ENCODE measurements at places on chromosomes 7 and 10.

GRCh38 chr7:135842446-135843179 lies 94.0 kb upstream of the FAM180A start:
- no peak for DNase-seq

GRCh38 chr10:94890264-94891022 lies 48.0 kb upstream of the CYP2C9 start:
- no peak for DNase-seq

DNA sequence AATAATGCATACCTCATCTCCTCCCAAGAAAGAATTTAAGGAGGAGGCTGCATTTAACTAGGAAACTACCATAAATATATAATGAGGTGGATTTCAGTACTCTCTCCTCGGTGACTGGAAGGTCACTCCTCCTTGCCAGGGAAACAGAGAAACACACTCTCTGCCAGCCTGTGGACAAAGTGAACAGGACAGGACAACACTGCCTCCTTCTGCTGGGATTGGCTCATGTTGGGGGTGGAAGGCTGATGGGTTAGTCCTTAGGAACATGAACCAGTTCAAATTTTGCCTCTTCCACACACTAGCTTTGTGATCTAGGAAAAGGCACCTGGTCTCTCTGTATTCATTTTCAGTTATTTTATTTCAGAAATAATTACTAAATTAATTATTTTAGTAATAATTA lies 50.6 kb upstream of the STEAP4 start:
- DNase-seq = no peak

DNA sequence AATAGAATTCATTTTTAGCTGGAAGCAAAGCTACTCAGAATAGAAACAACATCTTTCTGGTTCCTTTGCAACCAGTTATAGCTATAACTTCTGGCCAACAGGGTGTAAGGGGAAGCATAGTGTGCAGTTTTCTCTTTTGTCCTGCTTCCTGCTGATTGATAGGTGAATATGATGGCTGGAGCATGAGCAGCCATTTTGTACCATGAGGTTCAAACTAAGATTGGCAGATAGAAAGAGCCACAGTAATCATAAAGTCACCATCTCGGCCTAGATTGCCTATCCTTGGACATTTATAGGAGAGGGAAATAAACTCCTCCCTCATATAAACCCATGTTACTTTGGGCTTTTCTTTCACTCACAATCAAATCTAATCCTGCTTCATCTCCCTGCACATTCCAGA lies 102.2 kb upstream of the FGFR2 start:
- DNase-seq = no peak

DNA sequence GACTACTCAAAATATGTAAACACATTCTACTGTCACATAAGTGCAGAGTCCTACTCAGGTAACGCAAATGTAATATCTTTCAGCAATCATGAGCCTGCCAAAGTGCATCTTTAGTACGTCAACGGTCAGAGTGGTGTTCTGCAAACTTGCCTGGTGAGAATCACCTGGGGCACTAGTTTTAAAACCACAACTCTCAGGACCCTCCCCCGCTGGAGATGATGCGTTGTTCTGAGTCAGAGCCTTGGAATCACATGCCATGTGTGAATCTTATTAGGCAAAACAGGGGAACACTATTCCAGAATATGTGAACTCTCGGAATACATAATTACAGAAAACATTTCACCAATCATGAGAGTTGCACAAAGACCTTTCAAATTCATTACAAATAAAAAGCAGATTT lies 115.7 kb downstream of the TPK1 start:
- DNase-seq = no peak

DNA sequence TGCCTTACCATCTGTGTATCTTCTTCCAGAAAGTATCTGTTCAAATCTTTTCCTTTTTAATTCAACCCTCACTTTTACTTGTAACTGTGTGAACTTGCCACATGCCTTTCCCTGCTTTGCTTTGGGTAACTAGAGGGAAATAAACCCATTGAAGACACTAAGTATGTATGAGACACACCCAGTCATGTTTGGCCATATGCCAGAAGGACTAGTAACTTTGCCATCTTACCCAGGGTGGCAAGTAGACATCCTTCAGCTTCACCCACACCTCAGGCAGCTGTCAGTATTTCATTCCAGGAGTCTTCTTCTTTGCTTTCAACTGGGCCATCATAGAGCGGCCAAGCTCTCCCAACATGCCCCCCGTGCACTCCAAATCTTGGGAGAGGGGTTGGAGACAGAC lies 323.1 kb downstream of the TNS3 start:
- no peak for DNase-seq

GRCh38 chr10:76961841-76962240 lies 675.8 kb downstream of the KCNMA1 start:
- no peak for DNase-seq

- DNase-seq = no peak
Observed at GRCh38 chr7:70751895-70752294, 380.0 kb upstream of the GALNT17 start.

- no peak for DNase-seq
Observed at GRCh38 chr10:46528675-46529615, 27.5 kb downstream of the GPRIN2 start.

- DNase-seq = no peak
Observed at GRCh38 chr7:91135300-91135699, 128.9 kb upstream of the FZD1 start.

GRCh38 chr7:128361411-128362379 lies at the start of gene PRRT4:
TSS of gene PRRT4 (minus strand) at chr7:128361690.
- no peak for DNase-seq

GRCh38 chr7:4726566-4726965 lies 44.5 kb downstream of the FOXK1 start:
- no peak for DNase-seq

GRCh38 chr10:132135053-132135872 lies 51.5 kb upstream of the DPYSL4 start:
- no peak for DNase-seq

- no peak for DNase-seq
Observed at GRCh38 chr7:23941551-23941950, 231.5 kb downstream of the STK31 start.

DNA sequence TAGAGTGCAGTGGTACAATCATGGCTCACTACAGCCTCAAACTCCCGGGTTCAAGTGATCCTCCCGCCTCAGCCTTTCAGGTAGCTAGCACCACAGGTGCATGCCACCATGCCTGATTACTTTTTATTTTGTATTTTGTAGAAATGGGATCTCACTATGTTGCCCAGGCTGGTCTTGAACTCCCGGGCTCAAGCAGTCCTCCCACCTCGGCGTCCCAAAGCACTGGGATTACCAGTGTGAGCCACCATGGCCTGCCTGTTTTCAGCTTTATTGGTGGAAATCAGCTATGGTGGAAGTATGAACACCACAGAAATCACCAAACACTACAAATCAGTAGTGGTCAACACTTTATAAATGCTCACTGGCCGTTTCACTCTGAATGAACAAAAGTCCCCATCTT lies 299.9 kb upstream of the LYZL1 start:
- no peak for DNase-seq

DNA sequence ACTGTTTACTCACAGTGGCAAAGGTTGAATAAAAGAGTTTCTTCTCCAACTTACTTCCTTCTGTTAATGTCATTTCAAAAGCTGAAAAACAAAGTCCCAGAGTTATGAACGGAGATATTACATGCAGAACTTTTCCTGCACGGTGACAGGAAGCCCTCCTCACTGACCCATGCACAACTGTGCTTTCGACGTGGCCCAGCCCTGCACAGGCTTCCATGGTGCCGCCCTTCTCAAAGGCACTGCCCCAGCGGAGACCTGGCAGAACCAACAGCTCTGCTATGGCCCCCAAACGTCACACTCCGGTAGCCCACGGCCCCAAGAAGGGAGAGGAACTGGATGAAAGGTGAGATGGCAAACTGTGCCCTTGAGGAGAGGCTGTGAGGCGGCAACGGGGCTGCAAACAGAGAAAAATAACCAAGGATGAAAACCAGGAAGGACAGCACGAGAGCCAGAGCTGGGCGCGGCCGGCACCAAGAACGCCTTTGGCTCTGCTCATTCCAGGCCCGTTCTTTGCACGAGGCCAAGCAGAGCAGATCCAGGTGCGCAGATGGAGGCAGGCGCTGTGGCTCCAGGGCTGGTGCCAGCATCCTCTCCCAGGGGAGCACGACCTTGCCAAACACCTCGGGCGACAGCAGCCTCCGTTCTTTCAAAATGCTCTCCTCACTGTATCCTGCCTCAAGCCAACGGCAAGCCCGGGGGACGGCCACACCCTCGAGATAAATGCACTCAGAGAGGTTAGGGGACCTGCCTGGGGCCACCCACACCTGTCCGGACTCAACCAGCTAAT lies 7.0 kb upstream of the FUOM start:
- DNase-seq = no peak

GRCh38 chr7:105830405-105831301 lies 45.7 kb downstream of the ATXN7L1 start:
- DNase-seq = no peak

- DNase-seq = no peak
Observed at GRCh38 chr7:16773326-16773725, 19.8 kb downstream of the TSPAN13 start.

GRCh38 chr7:92850516-92850915 lies 14.1 kb upstream of the CDK6 start:
- no peak for DNase-seq

DNA sequence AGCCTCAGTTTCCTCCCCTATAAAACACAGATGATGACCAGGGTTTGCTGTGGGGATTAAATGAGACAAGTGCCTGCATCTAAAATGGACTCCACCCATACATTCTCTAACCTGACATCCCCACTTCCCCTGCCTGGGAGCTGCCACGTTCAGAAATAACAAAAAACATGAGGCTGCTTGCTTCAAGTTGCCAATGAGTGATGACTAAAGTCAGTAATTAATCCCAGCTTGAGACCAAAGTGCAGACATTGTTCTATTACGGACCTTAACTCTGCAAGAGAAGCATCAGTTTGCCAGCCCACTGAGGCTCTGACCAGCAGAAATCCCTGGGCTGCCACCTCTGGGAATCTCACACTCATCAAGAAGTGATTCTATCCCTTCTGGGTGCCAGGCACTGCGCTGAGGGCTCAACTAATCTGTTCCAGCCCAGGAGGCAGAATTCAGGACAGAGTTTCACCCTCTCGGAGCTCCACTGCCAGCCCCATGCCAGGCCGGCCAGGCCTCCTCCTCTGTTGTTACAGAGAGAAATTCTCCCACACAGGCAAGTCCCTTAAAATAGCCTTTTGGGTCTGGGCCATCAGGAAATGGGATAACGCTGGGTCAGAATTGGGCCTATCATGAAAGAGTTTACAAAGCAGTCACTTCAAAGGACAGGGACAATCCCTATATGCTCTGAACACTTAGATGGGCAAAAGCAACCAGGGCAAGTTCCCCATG lies 11.4 kb downstream of the SH3PXD2A start:
- no peak for DNase-seq

DNA sequence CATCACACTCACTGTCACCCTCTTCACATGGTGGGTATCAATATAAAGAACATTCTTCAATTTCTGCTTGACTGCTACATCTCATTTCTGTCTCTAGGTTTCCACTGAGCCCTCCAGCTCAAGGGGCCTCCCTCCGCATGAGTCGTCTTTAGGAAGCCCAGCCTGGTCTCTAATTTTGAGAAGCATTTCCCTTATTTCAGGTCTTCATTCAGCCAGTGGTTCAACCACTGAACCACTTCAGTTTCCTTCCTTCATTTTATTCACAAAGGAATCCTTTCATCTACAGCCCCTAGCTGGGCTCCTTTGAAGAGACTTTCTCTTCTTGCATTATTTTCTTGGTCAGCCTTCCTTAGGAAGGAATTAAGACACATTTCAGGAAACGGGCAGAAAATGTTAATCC lies 257.4 kb downstream of the KCNMA1 start:
- no peak for DNase-seq

DNA sequence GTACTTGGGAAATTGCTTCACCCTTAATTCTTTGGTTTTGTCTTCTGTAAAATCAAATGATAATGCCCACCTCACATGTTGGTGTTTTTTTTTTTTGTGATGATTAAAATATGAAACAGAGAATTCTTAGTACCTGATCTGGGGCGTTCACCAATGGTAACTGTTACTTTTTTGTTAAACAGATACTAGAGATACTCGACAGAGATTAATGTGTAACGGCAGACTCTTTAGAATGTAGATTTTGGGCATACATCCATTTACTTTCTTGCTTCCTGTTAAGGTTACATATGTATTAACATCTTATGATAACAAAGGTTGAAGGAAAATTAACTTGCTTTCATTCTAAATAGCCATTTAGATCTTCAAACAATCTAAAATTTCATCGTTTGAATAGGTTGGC lies 23.3 kb downstream of the PLXDC2 start:
- DNase-seq = no peak

DNA sequence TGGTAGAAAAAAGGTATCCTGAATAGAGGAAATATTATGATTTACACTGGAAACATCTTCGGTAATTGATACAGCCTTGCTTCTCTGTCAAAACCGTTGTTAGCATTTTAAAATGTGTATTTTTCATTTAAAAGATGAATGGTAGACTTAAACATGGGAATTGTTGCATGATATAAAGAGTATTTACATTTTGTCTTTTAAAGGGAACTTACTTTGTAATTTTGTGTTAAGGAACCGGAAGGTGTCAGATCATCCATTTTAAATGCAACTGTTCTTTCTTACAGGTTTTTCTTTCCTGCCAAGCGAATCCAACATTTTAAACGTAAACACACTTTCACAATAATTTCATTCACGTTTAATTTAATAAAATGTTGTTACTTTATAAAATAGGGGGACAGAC lies 1.8 kb upstream of the IGF2BP3 start:
- DNase-seq = no peak

- DNase-seq = no peak
Observed at GRCh38 chr10:84375011-84375410, 46.6 kb downstream of the CCSER2 start.

GRCh38 chr10:3605882-3606281 lies 179.1 kb downstream of the KLF6 start:
- DNase-seq = no peak

DNA sequence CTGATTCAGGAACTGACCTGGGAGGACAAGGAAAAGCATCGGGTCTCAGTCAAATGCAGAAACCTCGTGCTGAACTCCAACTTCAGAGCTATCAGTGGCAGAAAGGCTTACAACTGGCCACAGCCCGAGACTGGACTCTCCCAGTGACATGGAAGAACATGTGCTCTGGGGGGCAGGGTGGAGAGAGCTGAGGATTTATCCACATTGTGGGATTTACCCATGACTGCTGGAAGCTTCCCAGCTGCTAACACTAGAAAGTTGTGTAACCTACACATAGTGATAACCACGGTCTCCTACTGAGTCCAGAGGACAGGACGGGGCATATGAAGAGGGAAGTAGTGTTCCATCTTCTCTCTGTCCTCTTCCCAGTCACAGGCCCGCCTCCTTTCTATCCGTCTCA lies 103.4 kb downstream of the ITIH5 start:
- no peak for DNase-seq

- DNase-seq = no peak
Observed at GRCh38 chr7:47546733-47547494, 35.0 kb downstream of the TNS3 start.

DNA sequence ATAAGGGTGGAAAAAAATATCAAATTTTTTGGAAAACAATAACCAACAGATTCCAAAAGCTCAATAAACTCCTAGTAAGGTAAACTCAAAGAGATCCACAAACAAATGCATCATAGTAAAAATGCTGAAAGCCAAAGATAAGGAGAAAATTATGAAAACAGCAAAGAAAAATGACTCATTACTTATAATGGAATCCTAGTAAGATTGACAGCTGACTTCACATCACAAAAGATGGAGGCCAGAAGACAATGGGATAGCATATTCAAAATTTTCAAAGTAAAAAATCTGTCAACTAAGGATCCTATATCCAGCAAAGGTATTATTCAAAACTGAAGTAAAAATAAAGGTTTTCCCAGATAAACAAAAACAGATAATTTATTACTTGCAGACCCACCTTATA lies 183.4 kb upstream of the VIPR2 start:
- DNase-seq = no peak
